ENCODE measurements at places on chromosomes 2 and 18.

DNA sequence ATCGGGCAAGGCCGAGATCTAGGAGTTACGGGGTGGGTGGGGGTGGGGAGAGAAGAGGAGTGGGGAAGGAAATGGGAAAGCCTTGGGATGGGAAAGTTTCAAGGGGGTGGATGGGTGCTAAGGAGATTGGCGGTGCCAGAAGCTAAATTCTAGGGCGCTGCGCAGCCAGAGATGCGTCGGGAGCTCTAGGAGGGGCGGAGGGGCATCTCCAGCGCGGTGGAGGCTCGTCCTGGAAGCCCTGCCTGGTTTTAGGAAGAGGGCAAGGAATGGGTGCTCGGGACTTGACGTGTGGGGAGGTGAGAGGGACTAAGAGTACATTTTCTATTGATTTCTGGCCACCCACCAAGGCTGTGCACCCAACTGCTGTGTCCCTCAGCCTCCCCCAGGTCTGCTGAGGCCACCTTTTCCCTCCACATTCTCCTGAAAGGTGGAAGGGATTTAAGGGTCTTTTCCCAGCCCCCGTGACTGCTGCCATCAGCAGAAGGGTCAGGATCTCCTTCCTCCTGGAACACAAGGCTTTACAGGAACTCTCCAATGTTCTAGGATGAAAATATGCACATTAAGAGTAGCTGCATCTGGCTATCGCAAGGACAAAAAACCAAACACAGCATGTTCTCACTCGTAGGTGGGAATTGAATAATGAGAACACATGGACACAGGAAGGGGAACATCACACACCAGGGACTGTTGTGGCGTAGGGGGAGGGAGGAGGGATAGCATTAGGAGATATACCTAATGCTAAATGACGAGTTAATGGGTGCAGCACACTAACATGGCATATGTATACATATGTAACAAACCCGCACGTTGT lies 1.4 kb downstream of the C2orf72 start:
- no peak for DNase-seq

GRCh38 chr2:219562049-219563020 lies 9.0 kb downstream of the OBSL1 start:
- DNase-seq: no peak

GRCh38 chr2:146764301-146764700 lies 1080.5 kb upstream of the ACVR2A start:
- no peak for DNase-seq

- no peak for DNase-seq
Measured at GRCh38 chr2:239132156-239132709, 268.6 kb downstream of the HDAC4 start.

- DNase-seq: no peak
Measured at GRCh38 chr2:19571773-19572172, 213.3 kb upstream of the OSR1 start.

- DNase-seq: no peak
Measured at GRCh38 chr2:20916604-20917286, 93.8 kb upstream of the LDAH start.

GRCh38 chr2:174522553-174522952 lies 35.7 kb upstream of the GPR155 start:
- DNase-seq: no peak

- no peak for DNase-seq
Measured at GRCh38 chr18:9647496-9648323, 33.4 kb upstream of the PPP4R1 start.

GRCh38 chr2:199440118-199440517 lies 17.6 kb downstream of the SATB2 start:
- no peak for DNase-seq

DNA sequence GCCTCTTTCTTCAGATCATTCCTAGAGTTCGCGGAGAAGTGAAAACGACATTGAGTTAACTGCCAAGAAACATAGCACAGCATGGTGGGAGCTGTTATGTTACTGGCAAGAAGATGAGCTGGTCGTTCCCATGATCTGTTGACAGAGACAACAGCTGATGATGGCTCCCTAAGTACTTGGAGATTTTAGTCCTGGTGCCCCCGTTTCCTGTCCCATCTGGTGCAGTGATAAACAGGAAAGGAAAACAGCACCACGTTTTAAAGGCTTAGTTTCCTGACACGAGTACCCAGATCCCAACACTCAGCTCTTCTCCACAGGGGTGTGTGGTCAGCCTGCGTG lies 56.4 kb upstream of the KCNG2 start:
- DNase-seq: no peak

- DNase-seq: no peak
Measured at GRCh38 chr2:230868161-230868946, 3.6 kb downstream of the ITM2C start.

DNA sequence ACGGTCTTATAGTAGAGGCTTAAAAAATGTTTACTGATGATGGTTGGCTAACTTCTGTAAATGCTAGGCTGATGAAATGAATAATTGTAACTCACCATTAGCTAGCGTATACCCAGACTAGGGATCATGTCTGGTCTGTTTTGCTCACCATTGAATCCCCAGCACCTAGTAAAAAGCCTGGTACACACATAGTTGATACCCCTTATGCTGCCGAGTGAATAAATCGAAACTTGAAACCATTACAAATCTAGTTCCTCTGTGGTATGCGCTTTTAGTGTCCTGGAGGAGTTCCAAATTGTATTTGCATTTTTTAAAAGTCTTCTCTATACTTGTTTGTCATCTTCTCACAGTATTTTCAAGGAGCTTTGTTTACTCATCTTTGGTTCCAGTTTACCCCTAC lies 1.3 kb downstream of the TAF1B start:
- no peak for DNase-seq

- no peak for DNase-seq
Measured at GRCh38 chr2:129297430-129297829, 682.0 kb upstream of the RAB6C start.

DNA sequence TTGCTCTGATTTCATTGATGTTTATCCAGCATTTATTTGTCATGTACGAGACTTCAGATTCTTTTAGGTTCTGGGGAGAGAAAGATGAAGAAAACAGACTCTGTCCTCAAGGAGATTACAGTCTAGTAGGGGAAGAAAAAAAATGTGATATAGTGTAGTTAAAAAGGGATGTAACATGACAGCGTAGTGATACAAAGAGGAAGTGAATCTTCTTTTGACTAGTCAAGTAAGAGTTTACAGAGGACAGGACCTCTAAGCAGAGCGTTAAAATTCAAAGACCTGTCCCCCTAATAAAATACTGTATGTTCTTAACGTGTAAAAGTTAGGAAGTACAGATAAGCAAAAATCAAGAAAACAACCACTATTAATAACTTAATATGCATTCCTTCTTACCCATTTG lies 47.7 kb downstream of the NCOA1 start:
- DNase-seq: no peak

DNA sequence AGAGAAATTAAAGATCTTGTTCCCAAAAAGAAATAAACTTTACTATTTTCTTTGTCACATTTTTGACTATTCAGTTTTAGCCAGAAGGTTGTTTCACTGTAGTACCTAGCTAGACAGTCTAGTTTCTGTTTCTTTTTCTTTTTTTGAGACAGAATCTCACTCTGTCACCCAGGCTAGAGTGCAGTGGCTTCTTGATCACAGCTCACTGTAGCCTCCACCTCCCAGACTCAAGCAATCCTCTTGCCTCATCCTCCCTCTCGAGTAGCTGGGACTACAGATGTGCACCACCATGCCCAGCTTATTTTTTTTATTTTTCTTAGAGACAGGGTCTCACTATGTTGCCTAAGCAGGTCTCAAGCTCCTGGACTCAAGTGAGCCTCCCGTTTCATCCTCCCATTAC lies 2.2 kb downstream of the RBM45 start:
- no peak for DNase-seq

- DNase-seq: no peak
Measured at GRCh38 chr2:199955007-199955338, 318 bp downstream of the TYW5 start.

DNA sequence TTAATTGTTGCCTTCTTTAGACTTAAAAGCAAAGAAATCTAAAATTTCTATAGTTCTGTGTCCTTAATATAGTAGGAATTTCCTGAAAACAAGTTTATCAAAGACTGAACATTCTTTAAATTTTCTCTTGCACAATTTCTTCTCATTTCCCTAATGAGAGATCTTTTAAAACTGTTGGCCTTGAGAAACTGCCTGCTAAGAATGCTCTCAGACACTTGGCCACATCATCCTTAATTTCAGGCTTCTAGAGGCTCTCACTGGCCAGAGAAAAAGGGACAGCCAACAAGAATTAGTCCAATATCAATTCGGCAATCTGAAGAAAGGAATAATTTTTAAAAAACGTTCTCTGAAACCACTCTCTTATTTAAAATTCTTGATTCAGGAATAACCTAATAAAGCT lies 167.0 kb upstream of the CREB1 start:
- no peak for DNase-seq

GRCh38 chr18:10169814-10170213 lies 256.0 kb downstream of the VAPA start:
- DNase-seq: no peak

- no peak for DNase-seq
Measured at GRCh38 chr18:49241852-49242251, 218.6 kb downstream of the DYM start.

GRCh38 chr2:218003981-218004419 lies 1.2 kb upstream of the TNS1 start:
- no peak for DNase-seq

GRCh38 chr2:169007356-169007755 lies 23.8 kb downstream of the ABCB11 start:
- no peak for DNase-seq

- no peak for DNase-seq
Measured at GRCh38 chr2:190150413-190150812, 87.9 kb upstream of the MSTN start.

- DNase-seq: no peak
Measured at GRCh38 chr2:142853912-142854311, 23.6 kb upstream of the KYNU start.

DNA sequence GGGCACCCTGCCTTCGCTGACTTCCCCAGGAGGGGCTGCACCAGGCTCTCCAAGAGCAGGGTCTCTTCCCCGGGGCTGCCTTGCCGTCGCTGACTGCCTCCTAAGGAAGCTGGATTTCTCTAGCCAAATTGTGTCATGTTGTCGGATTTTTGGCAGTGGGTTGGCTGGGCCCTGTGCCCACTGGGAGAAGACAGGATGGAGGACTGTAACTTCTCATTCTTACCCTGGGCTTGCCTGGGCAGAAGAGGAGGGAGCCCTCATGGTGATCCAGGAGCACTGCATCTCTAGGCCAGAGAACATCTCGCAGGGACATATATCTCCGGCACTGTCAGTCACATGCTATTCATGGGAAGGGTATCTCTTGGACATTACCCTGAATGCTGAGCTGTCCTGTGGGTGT lies 6.3 kb downstream of the MYO7B start:
- DNase-seq: no peak

GRCh38 chr18:8741532-8741931 lies 36.2 kb downstream of the MTCL1 start:
- DNase-seq: peak; percentile 13

- no peak for DNase-seq
Measured at GRCh38 chr2:109065391-109065734, 63.6 kb upstream of the SH3RF3 start.

GRCh38 chr2:230863031-230863430 lies 1.7 kb upstream of the ITM2C start:
- no peak for DNase-seq

DNA sequence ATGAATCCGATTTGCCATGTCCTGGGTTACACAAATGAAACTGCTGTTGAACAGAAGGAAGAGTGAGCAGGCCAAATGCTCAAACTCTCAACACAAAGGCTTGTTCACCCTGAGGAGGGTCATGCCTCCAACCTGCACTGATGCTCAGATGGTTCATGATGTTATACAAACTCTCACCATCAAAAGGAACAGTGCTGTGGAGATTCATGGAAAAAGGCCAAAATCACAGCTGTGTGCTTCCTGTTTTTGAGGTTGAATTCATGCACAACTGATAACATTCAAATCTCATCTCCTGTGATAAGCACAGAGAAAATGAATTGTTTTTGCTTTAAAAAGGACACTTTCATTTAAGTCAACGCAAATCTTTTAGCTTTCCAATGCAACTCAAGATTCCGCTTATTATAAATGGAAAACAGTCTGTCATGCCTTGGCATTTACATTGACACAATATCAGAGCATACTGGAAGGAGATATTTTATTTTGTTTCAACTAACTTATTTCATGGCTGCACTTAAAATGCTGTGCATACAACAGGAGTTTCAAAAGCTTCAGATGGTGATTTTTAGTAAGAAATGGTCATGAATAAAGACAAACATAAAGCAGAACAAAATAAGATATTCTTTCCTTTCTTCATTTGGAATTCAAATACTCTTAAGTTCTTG lies 22.2 kb upstream of the TTN start:
- no peak for DNase-seq

GRCh38 chr2:60498816-60499429 lies 54.5 kb downstream of the BCL11A start:
- no peak for DNase-seq

GRCh38 chr2:8633735-8634313 lies 48.0 kb upstream of the ID2 start:
- DNase-seq: no peak

DNA sequence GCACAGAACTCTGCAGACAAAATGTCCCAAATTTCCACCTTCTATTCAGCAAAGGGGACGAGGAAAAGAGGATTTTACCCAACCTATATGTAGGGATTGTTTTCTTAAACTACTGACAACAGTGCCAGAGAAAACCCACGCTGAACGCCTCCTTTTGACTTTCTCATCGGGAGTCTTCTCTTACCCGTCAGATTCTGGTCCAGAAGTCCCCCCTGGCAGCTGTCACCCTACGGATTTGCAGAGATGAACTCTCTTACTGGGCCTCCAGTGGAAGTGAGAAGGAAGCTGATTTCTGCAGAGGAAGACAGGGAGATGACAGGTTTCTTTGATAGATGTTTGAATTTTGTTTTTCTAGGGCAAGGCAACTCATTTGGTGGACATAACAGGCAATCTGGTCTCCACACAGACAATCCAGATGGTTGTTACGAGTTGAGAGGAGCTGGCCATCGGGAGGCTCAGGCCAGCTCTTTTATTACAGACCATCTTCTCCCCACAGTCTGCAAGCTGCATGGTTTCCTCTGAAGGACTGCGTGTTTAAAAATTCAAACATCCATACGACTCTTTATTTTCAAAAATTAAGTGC lies 804.3 kb downstream of the RNF144A start:
- no peak for DNase-seq

GRCh38 chr2:235621736-235622135 lies 127.9 kb downstream of the AGAP1 start:
- no peak for DNase-seq

DNA sequence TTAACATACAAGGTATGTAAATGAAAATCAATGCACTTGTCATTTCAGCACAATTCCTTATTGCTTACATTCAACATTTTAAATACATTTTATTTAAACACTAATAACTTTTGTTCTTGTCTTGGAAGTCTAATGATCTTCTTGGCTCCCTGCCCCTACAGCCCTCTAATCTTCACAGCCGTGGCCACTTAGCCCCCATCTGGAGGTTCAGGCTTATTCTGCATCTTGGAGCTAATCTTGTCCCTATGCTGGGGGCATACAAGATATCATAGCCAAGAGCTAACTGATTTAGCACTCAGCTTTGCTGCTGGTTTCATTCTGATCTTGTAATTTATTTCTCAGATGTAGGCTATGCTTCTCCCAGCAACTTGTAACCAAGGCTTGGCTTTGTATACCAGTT lies 140.8 kb downstream of the TMEFF2 start:
- DNase-seq: no peak

- DNase-seq: no peak
Measured at GRCh38 chr2:72325592-72326422, 178.1 kb upstream of the CYP26B1 start.
